Spleen (tissue), 13 donors: ENCODE measurements at places on chromosomes 1 and 21. TPM values are rescaled to one million over a fixed set of nuclear protein-coding genes. Genes with fewer than 3 reads are reported as not detected.
A peak's percentile ranks its signal among the peaks of the same experiment; 100 is the strongest.

Gene HFM1
- total RNA-seq, result 0.64 TPM

Gene MATN1
- 0.54 TPM for total RNA-seq

Gene PER3
- 10.2 TPM for total RNA-seq

Gene CCDC185
- not detected for total RNA-seq

Gene SLC25A34
- 2.8 TPM for total RNA-seq

Gene CRYAA
- total RNA-seq, result not detected

Gene CD101
- 4.4 TPM for total RNA-seq

Gene FLVCR1
- 9.9 TPM for total RNA-seq

Gene LGALS8
- total RNA-seq, result 224 TPM

Gene HUNK
- total RNA-seq, result 0.14 TPM

Gene FAM151A
- total RNA-seq, result 0.70 TPM

Gene XCL2
- total RNA-seq, result 8.1 TPM

Gene CCDC30
- total RNA-seq, result 3.6 TPM

Gene FAM72B
- 1.4 TPM for total RNA-seq

Gene ANKRD34A
- total RNA-seq, result 1.1 TPM

Gene WNT4
- not detected for total RNA-seq

DNA sequence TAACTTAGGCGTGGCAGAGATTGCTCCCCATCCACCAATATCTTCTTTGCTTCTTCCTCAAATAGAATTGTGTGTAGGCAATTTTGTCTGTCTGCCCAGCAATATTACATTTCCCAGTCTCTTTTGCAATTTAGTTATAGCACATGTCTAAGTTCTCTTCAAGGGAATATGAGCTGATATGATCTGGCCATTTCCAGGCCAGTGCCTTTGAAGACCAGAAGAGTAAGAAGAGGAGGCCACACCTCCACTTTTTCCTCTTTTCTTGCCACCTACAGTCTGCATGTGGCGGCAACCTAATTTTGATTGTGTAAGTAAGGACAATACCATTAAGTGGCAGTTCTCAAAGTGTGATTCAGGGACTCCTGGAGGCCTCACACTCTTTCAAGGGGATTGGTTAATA lies 6.3 kb upstream of the RSBN1 start:
- DNase-seq, result no peak

- DNase-seq, result no peak
These were observed 24.1 kb downstream of the CHI3L2 start for GRCh38 chr1:111251570-111251969.

GRCh38 chr1:221824025-221824424 lies 82.1 kb upstream of the DUSP10 start:
- DNase-seq, result no peak

DNA sequence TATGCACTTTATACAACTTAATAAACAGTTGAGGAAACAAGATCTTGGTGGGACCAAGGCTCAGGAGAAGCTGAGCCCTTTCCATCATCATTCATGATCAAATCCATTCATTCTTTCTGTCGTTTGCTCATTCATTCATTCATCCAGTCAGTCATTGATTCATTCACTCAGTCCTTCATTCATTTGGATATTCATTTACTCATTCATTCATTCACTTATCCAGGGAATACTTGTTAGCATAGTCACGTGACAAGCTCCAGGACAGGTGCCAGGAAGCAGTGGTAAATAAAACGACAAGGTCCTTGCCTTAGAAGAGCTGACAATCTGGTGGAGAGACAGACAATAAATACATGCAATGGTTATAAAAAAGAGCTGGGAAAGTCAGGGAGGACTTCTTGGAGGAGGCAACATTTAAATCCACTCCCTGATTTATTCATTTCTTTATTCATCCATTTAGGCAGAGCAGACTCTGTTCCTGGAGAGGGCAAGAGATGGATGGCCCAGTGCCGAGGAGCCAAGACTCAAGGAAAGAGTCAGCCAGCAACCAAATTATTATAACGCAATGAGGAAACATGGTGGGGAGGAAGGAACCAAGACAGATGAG lies 74.1 kb upstream of the CASZ1 start:
- DNase-seq, result no peak

DNA sequence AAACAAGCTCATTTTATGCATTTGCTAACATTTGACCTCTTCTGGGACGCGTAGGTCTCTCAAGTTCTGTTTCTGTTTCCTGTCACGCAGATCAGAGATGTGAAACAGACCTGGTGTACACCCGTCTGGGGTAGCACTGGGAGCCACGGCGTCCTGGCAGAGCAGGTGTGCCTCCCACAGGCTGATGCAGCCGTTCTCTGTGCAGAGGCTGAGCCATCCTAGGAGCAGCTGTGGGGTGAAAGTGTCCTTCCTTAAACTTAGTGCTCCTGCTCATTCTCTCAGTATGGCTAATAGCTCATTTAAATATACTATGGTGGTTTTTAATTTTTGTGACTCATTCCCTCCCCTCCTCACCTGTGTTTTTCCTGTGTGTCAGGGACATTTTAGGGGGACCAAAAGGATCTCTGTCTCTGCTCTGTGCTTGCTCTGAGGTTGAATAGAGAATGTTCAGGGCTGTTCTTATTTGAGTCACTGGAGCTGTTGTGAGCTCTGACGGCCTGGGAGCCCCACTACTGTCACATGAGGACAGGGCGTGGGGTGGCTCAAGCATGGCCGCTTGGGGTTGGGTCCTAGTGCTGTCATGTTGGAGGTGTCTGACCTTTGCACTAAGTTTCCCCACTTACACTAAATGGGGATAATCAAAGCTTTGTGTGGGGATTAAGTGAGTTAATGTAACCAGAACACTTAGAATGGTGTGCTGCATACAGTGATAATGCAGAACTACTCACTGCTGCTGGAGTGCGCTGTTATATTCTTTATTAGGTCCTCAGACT lies 43.0 kb downstream of the GALNT2 start:
- peak; percentile 85 for DNase-seq

DNA sequence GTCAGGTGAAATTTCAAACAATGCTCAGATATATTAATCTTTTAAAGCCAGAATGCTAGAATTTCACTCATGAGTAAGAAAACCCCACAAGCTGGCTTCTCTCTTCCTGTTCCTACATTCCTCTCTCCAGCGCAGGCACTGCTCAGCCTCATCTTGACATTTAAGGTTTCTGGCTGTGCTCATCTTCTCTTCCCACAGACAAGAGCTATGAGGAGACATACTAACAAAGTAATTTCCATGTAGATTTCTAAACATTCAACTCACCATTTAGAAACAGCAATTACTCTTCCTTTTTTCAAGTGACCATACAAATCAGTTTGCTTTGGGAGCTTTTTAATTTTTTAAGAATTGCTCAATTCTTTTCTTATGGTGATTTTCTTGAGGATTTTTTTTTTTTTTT lies 7.8 kb upstream of the LRRC8D start:
- no peak for DNase-seq

DNA sequence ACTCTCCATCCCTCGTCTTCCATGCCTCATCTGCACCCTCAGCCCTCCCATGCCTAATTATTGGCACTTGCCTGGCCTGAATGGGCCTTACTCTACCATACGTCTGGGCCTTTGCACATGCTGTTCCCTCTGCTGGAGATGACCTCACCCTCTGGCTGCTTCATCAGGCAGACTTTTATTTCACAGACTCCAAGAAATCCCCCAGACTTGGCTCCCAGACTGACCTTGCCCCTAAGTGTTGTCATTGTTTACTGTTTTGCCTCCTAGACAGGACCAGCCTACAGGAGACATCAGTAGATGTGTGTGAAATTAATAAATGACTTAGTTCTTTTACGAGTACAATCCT lies 5.2 kb upstream of the AHDC1 start:
- no peak for DNase-seq

GRCh38 chr1:173280899-173281660 lies 73.9 kb upstream of the TNFSF4 start:
- DNase-seq, result no peak

- no peak for DNase-seq
These were observed at the start of gene CD48 for GRCh38 chr1:160711602-160712311. CD48 (minus strand) TSS chr1:160711822; CDS start chr1:160711763, 59 bp downstream.

- no peak for DNase-seq
These were observed 8.0 kb downstream of the JMJD4 start for GRCh38 chr1:227726924-227727599.

GRCh38 chr1:54114001-54114400 lies 38.8 kb downstream of the CDCP2 start:
- peak; percentile 30 for DNase-seq

GRCh38 chr1:96361961-96362360 lies 359.6 kb upstream of the PTBP2 start:
- DNase-seq, result no peak

DNA sequence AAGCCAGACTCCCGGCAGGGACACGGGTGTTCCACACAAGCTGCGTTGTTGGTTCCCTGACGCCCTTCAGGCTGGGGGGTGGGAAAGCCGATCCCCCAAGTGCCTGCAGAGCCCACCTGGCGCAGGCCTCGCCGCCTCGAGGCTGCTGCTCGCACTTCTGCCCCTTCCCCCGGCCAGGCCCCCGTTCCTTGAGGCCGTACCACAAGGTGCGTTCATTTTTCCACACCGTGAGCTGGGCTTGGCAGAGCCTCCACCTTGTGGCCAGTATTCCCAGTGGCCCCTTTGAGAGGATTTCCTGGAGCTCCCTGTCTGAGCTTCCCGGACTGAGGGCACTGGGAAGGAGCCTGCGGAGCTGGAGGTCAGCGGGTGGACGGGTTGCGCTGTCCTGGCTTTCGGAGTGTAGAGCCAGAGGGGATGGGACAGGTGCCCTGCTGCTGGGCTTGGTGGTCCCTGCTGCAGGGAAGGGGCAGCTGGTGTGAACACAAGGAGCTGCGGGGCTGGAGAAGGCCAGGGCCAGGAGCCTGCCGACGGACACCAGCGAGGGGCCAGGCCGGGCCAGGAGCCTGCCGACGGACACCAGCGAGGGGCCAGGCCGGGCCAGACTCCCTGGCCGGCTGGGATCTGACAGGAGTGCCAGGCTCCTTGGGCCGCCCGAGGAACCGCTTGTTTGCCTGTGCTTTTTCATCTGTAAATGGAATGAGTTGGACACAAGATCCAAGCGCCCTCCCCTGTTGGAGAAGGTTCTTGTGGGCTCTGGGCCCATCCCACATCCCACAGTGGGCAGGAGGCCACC lies 18.4 kb downstream of the PDXK start:
- DNase-seq, result no peak

DNA sequence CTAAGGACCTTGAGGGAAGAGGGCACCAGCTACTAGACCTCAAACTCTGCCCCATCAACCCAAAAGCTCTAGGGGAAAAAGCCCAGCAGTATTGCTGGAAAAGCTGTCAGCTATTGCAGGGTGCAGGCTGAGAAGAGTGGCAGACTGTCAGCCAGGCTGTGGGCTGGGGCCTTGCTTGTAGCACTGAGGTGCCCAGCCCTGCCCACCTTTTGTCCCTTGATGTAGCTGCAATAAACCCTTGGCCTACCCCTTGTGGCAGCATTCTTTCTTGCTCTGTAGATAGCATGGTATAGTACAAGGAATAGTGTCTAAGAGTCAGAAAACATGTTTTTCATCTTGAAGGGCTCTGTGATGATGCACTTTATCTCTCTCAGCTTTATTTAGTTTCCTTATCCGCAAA lies 39.4 kb downstream of the CDC14A start:
- no peak for DNase-seq

GRCh38 chr1:38370716-38371504 lies 324.3 kb upstream of the POU3F1 start:
- DNase-seq, result no peak

- DNase-seq, result no peak
These were observed 257.3 kb downstream of the PTBP2 start for GRCh38 chr1:96978901-96979300.

DNA sequence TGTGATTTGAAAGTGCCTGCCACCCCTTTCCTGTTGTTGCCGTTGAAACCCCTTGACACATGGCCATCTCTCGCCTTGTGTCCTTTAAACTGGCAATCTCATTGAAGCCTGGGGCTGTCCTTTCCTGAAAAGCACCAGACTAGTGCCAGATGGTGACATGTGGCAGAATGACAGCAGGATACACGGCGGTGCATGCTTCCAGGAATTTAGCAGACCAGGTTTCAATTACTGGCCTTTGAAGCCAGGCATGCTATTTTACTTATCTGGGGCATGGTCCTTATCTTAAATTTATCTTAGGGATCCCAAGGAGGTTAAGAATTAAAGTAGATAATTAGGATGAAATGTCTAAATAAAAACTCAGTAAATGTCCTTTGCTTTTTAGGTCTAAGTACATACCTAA lies 15.2 kb downstream of the PLPPR4 start:
- DNase-seq, result no peak

- no peak for DNase-seq
These were observed 10.1 kb upstream of the LRRC38 start for GRCh38 chr1:13523780-13524477.

DNA sequence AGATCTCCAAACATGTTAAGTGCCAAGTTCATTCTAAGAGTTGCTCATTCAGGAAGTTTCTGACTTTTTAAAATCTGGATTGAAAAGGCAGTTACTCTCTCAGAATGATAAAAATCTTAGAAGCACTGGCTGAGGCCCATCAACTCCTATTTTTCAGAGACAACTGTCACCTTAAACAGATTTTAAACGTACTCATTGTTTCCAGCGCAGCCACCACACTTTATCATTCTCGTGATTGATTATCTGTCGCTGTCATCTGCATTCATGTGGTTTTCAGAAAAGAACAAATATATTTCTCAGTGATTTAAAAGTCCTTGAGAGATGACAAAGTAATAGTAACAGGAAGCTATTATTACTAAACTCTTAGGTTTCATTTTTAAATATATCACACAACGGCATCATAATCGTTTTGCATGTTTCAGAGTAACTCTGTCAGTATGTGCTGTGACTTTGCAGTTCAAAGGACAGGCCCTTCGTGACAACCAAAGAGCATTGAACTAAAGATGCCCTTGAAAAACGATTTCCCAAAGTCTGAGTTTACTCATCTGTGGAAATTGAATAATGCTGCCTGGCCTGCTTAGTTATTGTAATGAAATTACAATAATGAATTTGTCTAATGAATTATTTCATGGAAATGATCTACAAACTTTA lies 14.9 kb upstream of the KCNK1 start:
- DNase-seq, result no peak

DNA sequence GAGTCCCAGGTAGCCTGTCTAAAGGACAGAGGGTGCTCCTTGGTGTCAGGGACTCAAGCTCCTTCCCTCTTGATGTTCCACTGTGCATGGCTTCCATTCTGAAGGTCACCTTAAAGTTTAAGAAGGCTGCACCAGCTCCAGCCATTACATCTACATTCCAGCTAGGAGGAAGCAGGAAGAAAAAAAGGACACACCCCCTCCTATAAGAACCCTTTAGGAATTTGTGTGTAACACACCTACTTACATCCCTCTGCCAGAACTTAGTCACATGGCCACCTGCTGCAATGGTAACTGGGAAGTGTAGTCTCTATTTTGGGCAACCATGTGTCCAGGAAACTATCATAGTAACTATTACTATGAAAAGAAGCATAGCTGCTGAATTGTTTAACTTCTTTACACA lies 161.6 kb upstream of the KLHDC7A start:
- no peak for DNase-seq

GRCh38 chr1:219299420-219299819 lies 125.7 kb downstream of the LYPLAL1 start:
- no peak for DNase-seq

- DNase-seq, result no peak
These were observed 264.3 kb downstream of the GRIK1 start for GRCh38 chr21:29675451-29675850.

- no peak for DNase-seq
These were observed 86.1 kb downstream of the FASLG start for GRCh38 chr1:172745014-172745413.

GRCh38 chr1:12387641-12388040 lies 157.8 kb downstream of the VPS13D start:
- DNase-seq, result no peak
